ENCODE measurements at places on chromosomes 4 and X.

- DNase-seq = no peak
Measured at GRCh38 chr4:173009129-173009823, 159.3 kb upstream of the GALNT7 start.

GRCh38 chrX:40266490-40267333 is 169.0 kb upstream of the BCOR start:
- peak; percentile 4 for DNase-seq

GRCh38 chr4:112109360-112110058 is 35.7 kb upstream of the FAM241A start:
- no peak for DNase-seq

DNA sequence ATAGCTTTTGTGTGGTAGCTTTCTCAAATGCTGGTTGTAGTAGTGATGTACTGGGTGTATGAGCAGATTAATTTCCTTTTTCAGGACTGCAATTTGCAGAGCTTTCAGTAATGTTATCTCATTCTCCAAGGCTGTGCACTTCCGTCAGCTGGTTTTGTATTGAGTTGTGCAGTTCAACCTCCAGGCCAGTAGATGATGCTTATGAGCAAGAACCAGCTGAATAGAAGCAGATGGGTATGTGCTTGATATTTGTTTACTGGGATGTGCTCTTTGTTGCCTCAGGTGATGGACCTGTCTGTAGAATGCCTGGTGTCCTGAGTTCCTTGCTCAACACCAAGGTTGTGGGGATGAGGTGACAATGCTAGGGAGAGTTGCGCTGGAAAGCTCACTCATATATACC is 462.8 kb downstream of the PCDH18 start:
- DNase-seq = no peak

DNA sequence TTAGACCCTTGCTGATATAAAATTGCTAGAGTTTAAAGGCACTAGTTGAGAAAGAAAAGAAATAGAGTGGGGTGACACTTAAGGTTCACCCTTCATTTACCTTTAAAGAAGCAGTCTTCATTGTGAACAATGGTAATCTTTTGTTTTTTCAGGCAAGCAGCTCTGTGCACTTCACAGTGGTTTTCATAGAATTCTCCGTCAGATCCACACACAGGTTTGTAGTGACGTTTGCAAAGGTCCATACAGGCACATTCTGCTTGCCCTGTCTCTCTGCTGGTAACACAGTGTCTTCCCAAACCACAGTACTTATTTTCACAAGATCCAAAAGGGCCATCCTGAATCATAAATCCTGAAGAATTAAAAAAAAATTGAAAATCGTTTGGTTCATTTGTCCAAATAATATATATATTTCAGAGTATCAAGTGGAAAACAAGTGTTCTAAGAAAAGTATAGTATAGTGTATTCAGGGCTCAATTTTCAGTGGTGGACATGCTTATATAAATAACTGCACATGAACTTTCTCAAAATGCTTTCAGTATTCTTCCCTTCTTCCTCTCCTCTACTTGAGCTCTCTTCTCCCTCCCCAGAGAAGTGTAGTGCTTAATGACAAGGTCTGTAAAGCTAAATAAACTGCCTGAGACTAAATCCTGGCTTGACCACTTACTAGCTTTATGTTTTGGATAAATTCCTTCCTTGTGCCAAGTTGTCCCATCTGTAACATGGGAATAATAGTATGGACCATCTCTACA is 243.3 kb downstream of the FSTL5 start:
- DNase-seq = no peak

GRCh38 chrX:23770142-23770541 is 12.8 kb upstream of the SAT1 start:
- no peak for DNase-seq

DNA sequence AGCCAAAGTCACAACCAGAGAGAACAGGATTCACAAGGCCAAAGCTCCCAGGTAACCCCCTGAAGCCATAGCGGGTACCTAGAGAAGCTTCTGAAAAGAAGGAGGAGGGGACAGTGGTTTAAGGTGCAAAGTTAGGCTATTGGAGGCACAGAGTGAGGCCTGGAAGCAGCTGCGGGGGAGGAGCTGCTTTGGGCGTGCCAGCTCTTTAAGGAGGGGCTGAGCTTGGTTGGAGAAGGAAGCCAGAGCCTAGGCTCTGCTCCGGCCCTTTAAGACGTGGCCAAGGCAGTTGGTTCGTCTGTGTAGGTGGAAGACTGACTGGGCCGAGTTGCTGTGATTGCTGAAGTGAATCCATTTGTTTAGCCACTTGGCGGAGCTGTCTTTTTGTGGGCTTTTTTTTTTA is 1.5 kb downstream of the KLF8 start:
- no peak for DNase-seq

GRCh38 chr4:84718699-84719098 is 135.8 kb downstream of the CDS1 start:
- no peak for DNase-seq

DNA sequence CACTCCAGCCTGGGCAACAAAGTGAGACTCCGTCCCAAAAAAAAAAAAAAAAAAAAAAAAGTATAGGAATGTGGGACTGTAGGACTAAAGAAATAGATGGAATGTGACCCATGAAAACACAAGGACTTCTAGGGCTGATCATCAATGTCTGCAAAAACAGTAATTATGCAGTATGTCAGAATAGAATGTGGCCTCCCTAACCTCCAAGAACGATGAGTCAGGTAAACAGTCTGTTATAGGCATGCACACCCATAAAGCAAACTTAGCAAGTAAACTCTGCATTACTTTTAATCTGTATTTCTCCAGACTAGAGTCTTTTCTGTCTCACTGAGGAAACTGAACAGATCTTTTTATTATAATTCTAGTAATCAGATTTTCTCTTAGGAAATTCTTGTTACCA is 233.4 kb downstream of the HNRNPD start:
- DNase-seq = no peak

DNA sequence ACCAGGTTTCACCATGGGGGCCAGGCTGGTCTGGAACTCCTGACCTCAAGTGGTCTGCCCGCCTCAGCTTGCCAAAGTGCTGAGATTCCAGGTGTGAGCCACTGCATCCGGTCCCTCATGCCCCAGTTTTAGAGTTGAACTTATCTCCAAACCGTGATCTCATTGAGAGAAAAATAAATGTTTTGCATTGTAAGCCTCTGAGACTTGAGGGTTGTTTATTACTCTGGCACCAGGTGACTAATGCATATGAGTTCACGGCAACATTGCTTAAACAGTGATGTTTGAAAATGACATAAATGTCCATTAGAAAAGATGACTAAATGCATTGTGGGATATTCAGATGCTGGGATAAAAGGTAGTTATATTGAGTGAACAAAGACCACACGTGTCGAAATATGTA is 22.9 kb upstream of the FAT1 start:
- no peak for DNase-seq

DNA sequence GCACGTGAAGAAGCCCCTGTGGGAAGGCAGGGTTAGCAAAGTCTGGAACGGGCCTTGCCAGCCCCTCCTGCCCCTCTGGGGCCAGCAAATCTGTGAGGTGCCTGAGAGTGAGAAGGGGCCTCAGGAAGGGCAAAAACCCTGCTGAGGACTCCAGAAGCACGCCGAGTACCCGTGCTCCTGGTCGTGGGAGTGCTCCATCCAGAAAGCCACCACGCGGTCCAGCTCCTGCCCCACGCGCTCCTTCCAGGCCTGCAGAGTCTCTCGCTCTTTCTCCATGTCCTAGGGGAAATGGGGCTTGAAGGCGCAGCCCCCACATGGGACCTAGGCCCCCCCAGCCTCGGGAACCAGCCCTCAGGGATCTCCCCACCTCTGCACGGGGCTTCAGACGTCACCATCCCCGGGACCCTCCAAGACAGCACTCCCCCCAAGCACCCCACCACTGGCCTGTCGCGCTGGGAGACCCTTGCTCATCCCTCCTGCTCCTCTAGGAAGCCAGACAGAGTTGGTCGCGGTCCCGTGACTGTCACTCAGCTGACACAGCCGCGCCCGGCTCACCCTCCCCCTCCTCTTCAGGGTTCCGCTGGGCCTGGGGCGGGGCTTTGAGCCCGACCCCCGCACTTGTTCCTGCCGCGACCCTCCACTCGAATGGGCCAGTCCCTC is at the start of gene RENBP:
TSS of gene RENBP (minus strand) at position 504 of the 660 bp plus-strand sequence. CDS start at position 471, 33 bp downstream.
- DNase-seq = peak; percentile 23

- no peak for DNase-seq
Measured at GRCh38 chr4:10684631-10685030, at the start of gene CLNK. Gene CLNK, minus strand, starts transcription at chr4:10684768. Its CDS starts 16,899 bp downstream, at chr4:10667869.

GRCh38 chr4:15753786-15754185 is 24.3 kb upstream of the CD38 start:
- no peak for DNase-seq

DNA sequence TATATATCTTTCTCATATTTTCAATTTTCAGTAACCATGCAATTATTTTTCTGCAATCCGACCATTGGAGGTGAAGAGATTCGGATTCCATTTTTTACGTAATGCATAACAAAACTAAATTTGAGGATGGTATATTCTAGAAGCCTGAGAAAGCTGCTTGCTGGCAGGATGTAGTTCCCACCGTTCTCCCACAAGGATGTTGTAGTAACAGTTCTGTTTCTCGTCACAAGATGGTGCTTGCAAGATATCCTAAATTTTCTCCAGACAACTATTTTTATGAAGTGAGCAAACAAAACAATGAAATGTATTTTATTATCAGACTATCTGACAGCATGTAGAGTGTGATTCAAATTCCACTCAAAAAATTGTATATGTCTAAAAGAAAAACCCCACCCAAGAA is 10.7 kb downstream of the PWWP3B start:
- no peak for DNase-seq

DNA sequence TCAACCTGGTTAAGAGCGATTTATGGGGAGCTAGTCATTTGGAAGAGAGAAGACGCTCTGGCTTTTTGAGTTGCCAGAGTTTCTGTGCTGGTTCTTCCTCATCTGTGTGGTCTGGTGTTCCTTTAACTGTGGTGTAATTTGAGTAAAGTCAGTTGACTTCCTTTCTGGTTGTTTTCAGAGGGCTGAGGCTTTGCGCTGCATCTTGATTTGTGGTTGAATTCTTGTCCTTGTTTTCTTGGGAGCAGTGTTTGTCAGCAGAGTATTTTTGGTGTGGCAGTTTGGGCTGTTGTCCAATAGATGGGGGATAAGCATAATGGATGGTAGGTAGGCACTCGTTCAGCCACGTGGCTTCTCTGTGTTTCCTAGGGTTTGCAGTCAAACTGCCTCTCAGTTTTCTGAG is 2143.2 kb upstream of the TENM3 start:
- no peak for DNase-seq

All from memory B cell (primary cell).